ENCODE measurements at places on chromosomes 3 and 15.

DNA sequence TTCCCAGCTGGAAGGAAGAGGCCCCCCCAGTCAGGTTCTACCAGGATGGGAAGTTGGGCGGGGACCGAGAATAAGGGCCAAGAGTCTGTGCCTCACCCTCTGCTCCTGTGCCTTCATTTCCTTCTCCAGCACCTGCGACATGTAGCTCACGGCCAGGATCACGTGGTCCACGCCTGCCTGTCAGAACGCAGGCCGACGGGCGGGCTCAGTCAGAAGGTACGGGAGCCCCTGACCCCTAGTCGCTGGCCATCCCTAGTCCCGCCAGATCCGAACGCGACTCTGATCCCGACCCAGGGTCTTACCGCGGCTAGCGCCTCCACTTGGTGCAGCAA, 489 bp downstream of the GMPPB start:
- peak overlapping the region; percentile 96 for H3K4me3 ChIP-seq
- H3K27ac ChIP-seq: peak overlapping the region; percentile 99
- H3K4me1 ChIP-seq: peaks cover 14% of the 10 kb centered on the region
- no peaks in the 10 kb centered on the region for H3K36me3 ChIP-seq
- DNase-seq: peak; percentile 76
- no peaks in the 10 kb centered on the region for H3K27me3 ChIP-seq

DNA sequence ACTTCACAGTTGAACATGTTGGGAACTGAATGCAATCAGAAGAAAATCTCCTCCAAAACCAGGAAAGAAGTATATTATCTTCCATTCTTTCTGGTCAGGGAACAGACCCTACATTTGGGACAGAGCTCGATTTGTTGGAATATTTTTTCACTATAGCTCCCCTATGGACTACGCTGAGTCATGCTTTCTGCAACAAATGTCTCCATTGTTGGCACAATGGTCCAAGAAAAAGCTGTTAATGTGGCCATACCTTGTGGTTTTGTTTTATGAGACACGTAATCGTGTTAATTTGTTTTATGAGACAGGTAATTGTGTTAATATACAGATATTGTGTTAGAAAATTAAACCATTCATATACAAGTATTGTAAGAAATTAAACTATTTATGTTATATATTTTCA, 101.4 kb downstream of the TGFBR2 start:
- no peaks in the 10 kb centered on the region for H3K4me1 ChIP-seq
- no peak for DNase-seq
- no peaks in the 10 kb centered on the region for H3K36me3 ChIP-seq
- H3K4me3 ChIP-seq: no peak overlapping the region
- no peaks in the 10 kb centered on the region for H3K27me3 ChIP-seq
- no peak overlapping the region for H3K27ac ChIP-seq

DNA sequence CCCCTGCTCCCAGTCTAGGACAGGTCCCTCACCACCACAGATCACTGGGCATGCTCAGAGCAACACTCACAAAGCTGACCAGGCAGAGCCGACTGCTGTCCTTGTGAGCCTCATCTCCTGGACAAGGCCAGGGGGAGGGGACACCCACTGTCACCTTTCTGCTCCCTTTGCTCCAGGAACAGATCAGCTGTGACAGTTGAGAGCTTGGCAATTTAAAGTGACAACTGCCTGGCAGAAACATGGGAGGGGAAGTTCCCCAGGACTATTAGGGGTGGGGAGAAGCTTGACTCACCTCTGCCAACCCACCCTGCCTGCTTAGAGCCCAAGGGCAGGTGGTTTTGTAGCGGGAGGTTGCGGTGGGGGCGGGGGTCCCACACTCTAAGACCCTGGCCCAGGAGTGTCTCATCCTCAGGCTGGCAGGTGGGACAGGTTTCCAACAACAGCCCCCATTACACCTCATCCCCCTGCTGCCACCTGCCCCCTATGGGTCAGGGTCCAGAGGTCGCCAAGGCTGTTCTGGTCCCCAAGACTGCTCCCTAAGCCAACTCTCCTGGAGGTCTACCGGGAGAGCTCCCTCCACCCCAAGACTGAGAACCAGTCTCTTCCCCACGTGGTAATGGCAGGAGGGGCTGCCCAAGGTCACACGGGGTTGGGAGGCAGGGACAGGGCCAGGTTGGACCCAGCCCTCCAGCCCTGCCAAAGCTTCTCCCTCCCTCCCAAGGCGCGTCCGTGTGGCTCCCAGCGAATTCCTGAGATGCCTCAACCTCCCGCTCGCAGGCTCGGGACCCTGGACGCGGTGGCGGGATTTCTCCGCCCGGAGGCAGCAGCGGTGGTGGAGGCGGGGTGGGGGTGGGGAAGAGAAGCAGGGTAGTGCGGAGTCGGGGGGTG, 80.4 kb downstream of the IQSEC1 start:
- no peak overlapping the region for H3K4me3 ChIP-seq
- no peaks in the 10 kb centered on the region for H3K27me3 ChIP-seq
- peak overlapping the region; percentile 95 for H3K27ac ChIP-seq
- peaks cover 23% of the 10 kb centered on the region for H3K4me1 ChIP-seq

GRCh38 chr3:151350656-151351055, 21.3 kb upstream of the P2RY13 start:
- H3K27me3 ChIP-seq: no peaks in the 10 kb centered on the region
- H3K27ac ChIP-seq: no peak overlapping the region
- H3K4me3 ChIP-seq: no peak overlapping the region
- DNase-seq: no peak
- H3K4me1 ChIP-seq: peaks cover 6% of the 10 kb centered on the region

GRCh38 chr3:126300001-126300760, 57.0 kb downstream of the KLF15 start:
- H3K36me3 ChIP-seq: no peaks in the 10 kb centered on the region
- H3K4me3 ChIP-seq: no peak overlapping the region
- H3K27me3 ChIP-seq: no peaks in the 10 kb centered on the region
- no peaks in the 10 kb centered on the region for H3K4me1 ChIP-seq
- H3K27ac ChIP-seq: no peak overlapping the region
- no peak for DNase-seq

- no peak overlapping the region for H3K27ac ChIP-seq
- no peaks in the 10 kb centered on the region for H3K36me3 ChIP-seq
- no peaks in the 10 kb centered on the region for H3K27me3 ChIP-seq
These were observed 23.9 kb upstream of the LOXL1 start for GRCh38 chr15:73902121-73903020.

DNA sequence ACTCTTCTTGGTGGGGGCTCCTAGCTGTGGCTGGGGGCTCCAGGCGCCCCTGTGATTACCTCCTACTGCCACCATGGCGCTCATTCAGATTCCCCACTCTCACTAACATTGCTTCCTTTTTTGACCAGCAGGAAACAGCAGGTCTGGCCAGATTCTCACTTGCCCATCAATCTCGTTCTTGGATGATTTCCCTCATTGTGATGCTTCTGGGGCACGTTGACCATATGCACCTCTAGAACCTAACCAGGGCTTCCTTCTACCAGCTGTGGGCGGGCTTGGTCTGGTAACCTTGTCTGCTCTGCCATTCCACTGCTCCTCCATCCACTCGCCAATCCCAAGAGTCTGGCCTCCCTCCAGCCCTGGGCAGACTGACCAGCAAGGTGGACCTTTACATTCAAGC, 35.9 kb upstream of the PTPN23 start:
- no peaks in the 10 kb centered on the region for H3K36me3 ChIP-seq
- H3K4me1 ChIP-seq: no peaks in the 10 kb centered on the region

DNA sequence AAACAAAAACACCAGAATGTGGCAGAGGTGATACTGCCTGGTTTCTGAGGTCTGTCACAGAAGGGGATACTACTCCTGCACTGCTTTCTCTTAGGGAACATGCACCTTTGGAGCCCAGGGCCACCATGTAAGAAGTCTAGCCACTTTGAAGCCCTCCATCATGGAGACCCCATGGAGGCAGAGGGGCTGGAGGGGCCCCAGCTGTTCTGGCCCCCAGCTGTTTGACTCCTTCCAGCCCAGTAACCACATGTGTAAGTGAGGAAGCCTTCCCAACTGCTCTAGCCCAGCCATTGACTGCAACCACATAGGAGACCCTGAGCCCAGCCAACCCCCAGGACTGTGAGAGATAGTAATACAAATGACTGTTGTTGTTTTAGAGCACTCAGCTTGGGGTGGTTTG, 9.0 kb upstream of the IGDCC4 start:
- no peaks in the 10 kb centered on the region for H3K4me1 ChIP-seq
- DNase-seq: no peak
- H3K4me3 ChIP-seq: no peak overlapping the region

DNA sequence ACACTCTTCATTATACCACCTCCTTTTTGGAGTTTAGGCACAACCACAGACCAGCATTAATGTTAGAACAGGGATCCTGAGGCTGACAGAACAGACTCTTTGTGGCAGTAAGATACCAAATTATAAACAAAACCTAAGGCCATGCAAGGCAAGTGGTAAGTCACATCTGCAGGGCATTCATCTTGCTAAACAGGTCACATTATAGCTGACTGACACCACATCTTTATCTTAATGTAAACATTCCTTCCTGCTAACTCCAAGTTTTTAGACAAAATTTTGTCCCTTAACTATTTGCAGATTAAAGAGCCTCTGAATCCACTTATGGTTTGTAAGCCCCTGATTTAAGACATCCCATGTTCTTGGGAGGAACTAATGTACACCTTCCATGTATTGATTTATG, 500.6 kb downstream of the PYDC2 start:
- peaks cover 9% of the 10 kb centered on the region for H3K4me1 ChIP-seq
- H3K4me3 ChIP-seq: no peak overlapping the region
- DNase-seq: no peak
- H3K36me3 ChIP-seq: no peaks in the 10 kb centered on the region
- H3K27ac ChIP-seq: no peak overlapping the region

DNA sequence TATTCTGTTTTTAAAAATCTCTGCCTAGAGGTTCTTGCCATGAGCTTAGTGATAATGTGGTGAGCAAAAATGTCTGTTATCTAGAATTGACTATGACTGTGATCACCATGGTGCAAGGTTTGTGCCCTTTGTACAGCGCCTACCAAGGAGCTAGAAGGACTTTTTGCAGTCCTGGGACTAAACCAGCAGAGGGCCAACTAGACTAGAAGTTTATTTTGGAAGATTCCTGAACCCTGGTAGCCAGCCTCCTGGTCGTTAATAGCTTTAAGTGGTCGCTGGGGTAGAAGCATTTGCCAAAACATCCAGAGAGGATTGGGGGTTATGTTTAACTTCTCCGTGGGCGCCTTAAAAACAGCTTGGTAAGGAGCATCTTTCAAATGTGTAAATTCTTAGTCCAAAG, 7.8 kb downstream of the SCG5 start:
- H3K27ac ChIP-seq: no peak overlapping the region
- DNase-seq: no peak
- no peak overlapping the region for H3K4me3 ChIP-seq

DNA sequence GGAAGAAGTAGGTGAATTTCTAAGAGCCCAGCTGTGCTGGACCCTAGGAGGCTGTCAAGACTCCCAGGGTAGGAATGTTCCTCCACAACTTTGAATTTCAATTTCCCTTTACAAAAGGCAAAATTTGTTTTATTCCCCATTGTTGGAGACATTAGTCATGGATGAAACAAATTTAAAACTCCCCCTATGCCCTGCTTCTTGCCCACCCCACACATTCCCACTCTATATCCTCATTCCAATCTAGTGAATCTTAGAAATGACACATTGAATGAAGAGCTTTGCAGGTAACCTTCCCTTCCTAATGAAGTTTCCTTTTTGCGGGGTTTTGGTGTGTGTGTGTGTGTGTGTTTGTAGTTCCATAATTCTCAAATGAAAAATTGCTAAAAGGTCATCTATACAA, 72.6 kb downstream of the CCNL1 start:
- H3K4me3 ChIP-seq: no peak overlapping the region
- H3K27ac ChIP-seq: peak overlapping the region; percentile 97
- H3K4me1 ChIP-seq: peaks cover 19% of the 10 kb centered on the region
- no peaks in the 10 kb centered on the region for H3K27me3 ChIP-seq
- no peaks in the 10 kb centered on the region for H3K36me3 ChIP-seq

- no peak overlapping the region for H3K4me3 ChIP-seq
- H3K4me1 ChIP-seq: no peaks in the 10 kb centered on the region
- H3K27ac ChIP-seq: no peak overlapping the region
- H3K36me3 ChIP-seq: no peaks in the 10 kb centered on the region
- DNase-seq: no peak
These were observed 307.9 kb downstream of the TLE3 start for GRCh38 chr15:69789648-69790393.

DNA sequence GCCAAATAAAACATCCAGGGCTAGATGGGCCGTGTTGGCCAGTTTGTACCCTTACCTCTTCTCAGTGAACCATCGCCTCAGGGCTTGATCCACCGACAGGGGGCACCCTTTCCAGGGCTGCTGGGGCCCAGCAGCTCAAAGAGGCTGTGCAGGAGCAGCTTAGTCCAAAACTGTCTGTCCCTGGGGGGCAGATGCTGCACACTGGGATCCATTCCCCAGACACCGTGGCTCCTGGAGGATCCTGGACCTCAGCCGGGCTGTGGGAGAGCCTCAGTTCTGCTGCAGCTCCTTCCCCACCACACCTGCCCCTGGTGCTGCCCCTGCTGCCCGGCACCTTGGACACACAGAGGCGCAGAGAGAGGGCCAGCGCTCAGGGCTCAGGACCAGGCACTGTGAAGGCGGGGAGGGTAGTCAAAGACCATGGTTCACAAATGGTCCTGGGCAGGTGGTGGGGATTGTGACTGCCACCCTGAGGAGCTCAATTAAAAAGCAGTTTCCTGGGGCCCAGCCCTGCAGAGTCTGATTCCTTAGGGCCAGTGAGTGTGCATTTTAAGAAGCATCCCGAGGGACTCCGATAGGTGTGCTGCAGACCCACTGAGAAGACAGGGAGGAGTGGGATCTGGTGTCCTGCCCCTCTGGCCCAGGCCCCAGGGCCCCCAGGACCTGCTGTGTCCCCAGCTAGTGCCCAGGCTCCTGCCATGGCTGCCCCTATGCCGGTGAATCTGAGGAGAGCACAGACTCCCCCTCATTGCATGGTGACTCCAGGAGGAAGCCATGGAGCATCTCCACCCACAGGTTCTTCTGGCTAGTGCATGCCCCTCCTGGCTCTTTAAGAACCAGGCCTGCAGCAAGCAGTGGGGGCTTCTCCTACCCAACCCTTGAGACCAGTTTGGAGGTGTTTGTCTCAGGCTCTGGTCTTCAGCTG, 86.5 kb upstream of the PRR20G start:
- no peak overlapping the region for H3K4me3 ChIP-seq
- DNase-seq: no peak
- H3K27ac ChIP-seq: no peak overlapping the region
- H3K27me3 ChIP-seq: no peaks in the 10 kb centered on the region

GRCh38 chr3:60582288-60582687, 669.0 kb downstream of the FHIT start:
- H3K27me3 ChIP-seq: no peaks in the 10 kb centered on the region
- DNase-seq: no peak
- no peaks in the 10 kb centered on the region for H3K4me1 ChIP-seq
